ENCODE measurements at places on chromosomes 7 and 10.

DNA sequence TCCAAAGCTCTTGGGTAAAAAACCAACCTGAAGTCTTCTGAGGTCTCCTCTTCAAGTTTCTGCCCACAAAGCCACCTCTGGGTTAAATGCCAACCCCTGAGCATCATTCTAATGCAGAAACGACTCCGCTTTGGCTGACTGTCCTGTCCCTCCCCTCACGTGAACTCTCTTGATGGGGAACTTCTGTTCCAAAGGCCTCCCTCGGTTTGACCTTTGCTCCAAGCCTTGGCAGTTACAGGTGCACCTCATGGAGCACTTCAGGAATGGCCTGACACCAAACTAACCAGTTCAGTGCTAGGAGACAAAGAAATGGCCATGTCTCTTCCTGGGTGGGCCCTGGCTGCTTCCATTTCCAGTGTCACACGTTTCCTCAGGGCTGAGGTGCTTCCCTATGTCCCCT lies 20.0 kb downstream of the CAMK2G start:
- DNase-seq: no peak

- no peak for DNase-seq
Observed at GRCh38 chr10:12643279-12643678, 293.9 kb downstream of the CAMK1D start.

GRCh38 chr7:22025983-22026382 lies 80.3 kb upstream of the CDCA7L start:
- no peak for DNase-seq

GRCh38 chr7:41053820-41054219 lies 649.1 kb downstream of the INHBA start:
- no peak for DNase-seq

DNA sequence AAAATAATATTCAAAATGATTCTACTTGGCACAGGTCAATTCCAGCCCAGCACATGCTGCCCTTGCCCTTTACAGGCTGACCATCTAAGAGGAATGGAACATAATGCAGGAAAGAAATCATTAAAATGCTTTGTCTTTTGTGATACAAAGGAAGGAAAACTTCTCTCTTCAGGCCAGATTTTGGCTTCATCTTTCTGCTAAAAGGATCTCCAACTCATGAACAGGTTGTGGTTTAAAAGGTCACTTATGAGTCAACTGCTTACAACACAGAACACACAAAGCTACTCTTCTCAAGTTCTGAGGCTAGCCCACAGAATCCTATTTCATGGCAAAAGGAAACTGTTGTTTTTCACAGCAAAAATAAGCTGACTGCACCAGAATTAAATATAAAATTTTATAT lies 197.1 kb downstream of the DOCK4 start:
- DNase-seq: no peak

- no peak for DNase-seq
Observed at GRCh38 chr7:64667311-64667710, 1.4 kb downstream of the ZNF107 start.

DNA sequence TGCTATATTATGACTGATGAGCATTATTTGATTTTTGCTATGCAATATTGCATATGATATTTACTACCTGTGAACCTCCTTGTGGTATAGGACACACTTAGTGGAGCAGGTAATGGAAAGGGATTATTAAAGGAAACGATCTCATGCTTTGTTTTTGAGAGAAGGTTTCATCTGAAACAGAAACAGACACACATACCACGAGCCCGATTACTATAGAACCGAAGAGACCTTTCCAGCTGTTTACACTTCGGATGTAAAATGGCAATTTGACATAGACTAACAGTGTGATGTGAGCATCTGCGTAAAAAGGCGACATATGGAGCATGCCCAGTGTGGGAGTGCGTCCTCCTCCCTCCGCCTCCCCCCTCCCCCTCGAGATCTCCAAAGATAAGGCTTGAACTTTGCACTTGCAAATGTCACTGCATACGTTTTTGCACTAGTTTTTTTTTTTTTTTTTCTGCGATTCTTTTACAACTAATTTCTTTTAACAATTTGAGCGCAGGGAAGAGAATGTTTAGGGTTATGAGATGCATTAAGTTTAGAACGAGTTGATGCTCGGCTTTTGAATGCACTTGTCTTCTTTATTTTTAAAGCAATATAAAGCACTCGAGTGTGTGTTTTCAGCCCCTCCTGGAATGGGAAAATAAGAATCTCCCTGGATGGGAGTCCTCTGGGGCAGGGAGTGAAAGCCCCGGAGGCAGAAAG lies 251.0 kb downstream of the NSUN6 start:
- no peak for DNase-seq

GRCh38 chr10:4281190-4281825 lies 496.3 kb upstream of the KLF6 start:
- no peak for DNase-seq

DNA sequence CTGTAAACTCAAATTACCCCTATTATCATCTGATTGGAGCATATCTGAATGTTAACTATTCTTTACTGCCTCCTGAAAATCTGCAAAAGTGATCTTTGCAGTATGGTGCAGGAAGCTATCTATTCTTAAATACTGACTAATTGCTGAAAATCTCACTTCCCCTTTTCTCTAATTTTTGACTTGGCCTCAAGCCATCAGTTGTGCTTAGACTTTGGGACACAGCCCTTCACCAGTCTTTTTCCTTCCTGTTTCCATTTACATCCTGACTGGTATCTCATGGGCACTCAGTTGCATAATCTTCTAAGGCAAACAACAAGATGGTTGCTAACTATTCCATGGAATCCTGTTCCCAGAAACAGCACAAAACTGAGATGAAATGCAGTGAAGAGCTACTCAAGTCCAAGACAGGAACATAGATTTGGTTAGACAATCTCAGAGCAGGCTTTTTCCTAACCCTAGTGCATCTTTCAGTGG lies 228.5 kb downstream of the SORCS1 start:
- DNase-seq: no peak

DNA sequence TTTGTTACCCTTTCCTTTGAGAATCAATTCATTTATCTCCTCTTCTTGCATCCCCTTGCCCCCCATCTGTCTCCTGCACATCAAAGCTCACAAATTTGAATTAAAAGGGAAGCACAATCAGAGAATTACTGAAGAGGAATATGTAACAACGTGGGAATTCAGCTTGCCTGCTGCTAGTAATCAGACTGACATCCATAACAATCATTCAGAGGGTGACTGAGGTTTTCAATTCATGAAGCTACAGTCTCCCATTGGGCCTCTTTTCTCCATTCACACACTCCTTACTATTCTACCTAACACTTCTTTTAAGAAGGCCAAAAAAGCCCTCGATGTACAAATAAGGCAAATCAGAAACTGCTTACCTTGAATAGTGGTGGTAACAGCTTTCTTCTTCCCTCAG lies 24.3 kb upstream of the DNA2 start:
- DNase-seq: no peak

DNA sequence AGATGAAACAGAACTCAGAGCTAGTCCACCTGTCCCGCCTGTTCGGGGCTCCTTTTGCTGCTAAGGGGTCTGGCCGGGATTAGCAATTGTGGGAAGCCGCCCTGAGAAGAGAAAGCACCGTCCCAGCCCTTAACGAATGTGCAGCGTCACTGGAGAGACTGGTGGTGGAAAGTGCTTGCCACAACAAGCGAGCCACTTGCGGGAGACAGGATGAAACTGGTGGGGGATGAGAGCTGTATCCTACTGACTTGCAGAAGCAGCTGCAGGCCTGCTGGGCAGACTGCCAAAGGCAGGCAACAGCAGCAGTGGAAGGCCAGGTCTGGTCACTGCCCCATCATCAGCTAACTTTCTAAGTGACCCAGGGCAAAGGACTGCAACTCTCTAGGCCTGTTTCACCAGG lies 95.4 kb downstream of the FAM53B start:
- DNase-seq: no peak

GRCh38 chr10:125005312-125006187 lies 63.6 kb downstream of the ZRANB1 start:
- no peak for DNase-seq

DNA sequence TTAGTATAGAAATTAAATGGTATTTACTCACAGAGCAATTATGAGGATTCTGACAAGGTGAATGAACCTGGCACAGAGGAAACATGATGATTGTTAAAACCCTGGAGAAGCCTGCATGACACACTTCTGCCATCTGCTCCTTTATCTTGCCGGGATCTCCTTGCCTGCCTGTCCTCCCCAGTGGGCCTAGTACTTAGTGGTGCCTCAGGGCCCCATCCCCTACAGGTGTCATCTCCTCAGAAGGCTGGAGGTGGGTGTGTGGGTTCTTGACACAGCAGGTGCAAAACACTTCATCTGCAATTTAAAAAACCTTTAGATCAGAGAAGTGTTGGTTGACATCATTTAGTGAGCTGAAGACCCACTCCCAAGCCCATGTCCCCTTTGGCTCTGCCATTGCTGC lies 261.2 kb downstream of the ADRA2A start:
- no peak for DNase-seq

GRCh38 chr7:114718861-114719260 lies 203.0 kb upstream of the MDFIC start:
- DNase-seq: no peak

- DNase-seq: no peak
Observed at GRCh38 chr7:37388811-37389210, 59.9 kb downstream of the ELMO1 start.

- no peak for DNase-seq
Observed at GRCh38 chr7:24836084-24836483, 78.8 kb upstream of the GSDME start.

- no peak for DNase-seq
Observed at GRCh38 chr10:52659085-52659484, 113.5 kb downstream of the MBL2 start.

GRCh38 chr7:120043250-120043649 lies 229.7 kb upstream of the KCND2 start:
- DNase-seq: no peak

DNA sequence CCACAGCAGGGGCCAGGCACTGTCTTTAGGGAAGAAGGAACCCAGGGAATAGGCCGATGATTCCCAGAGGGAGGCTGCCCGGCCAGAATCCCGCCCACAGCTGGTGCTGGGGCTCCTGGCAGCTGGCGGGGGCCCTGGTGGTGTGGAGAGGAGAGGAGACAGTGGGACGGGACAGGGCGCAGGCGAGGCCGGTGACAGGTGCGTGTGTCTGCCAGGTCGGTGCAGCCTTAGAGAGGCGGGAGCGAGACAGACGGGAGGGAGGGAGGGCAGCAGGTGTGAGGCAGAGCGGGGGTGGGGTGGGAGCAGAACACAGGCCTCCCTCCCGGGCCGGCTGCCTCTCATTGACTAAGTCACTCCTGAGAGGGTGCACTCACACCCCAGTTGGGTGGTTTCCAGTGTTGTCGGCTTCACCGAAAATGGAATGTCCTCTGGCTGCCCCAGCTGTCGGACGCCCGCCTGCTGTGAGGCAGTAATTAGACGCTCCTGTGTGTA lies 55.2 kb downstream of the ELFN1 start:
- no peak for DNase-seq

DNA sequence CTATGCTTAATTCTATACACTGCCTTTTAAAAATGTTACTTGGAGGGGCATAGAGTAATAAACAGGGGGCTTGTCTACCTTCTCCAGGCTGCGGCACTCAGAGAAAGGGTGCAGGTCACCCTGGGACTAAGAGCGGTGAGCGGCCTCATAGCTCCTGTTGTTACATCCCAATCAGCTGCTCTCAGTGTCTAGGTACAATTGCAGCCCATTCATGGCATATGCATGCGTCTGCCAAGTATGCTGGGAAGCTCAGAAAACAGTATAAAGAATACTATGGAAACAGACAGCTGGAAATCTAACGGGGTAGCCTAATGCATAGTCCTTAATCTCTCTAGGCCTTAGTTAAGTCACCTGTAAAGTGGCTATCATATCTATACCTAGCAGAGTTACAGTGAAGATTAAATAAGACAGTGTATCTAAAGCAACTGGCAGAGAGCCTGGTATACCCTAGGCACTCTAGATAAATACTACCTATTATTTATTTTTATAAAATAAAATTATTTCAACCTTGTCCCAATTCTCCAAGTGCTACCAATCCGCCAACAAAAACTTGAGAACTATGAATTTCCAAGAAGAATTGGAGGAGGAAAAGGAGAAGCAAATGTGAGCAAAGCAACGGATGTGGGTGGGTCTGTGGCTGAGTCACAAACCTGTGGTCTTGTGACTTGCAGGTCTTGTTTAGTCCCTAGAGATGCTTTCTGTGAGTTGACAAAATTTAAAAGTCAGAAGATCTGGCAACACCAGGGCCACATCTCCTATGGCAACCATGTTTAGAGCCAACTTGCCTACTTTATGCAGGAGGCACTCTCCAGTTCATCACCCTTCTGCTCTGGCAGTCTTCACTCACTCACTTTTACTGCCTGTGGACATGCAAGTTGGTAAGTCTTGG lies 183.0 kb downstream of the RAPGEF5 start:
- no peak for DNase-seq

DNA sequence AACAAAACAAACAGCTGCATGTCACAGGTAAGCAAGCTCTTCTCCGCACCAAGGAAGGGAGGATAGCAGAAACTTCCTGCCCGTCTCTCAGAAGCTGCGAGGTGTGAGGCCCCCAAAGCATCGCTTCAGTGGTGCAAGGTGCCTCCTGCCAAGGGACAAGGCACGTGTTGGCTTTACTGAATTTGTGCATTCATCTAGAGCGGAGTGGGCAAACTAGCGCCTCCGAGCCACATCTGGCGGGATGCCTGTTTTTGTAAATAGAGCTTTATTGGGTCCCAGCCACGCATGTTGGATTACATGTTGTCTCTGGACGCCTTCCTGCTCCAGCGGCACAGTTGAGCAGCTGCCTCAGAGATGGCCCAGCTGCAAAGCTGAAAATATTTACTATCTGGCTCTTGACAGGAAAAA lies 27.7 kb downstream of the PHYH start:
- DNase-seq: no peak

DNA sequence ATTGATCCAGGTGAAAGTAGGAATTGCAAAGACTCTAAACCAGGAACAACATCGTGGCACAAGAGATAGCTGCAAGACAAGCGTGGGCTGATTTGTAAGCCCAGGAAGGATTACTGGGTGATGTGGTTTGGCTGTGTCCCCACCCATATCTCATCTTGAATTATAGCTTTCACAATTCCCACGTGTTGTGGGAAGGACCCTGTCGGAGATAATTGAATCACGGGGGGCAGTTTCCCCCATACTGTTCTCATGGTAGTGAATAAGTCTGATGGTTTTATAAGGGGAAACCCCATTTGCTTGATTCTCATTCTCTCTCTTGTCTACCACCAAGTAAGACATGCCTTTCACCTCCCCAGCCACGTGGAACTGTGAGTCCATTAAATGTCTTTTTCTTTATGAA lies 59.5 kb downstream of the ST8SIA6 start:
- no peak for DNase-seq

DNA sequence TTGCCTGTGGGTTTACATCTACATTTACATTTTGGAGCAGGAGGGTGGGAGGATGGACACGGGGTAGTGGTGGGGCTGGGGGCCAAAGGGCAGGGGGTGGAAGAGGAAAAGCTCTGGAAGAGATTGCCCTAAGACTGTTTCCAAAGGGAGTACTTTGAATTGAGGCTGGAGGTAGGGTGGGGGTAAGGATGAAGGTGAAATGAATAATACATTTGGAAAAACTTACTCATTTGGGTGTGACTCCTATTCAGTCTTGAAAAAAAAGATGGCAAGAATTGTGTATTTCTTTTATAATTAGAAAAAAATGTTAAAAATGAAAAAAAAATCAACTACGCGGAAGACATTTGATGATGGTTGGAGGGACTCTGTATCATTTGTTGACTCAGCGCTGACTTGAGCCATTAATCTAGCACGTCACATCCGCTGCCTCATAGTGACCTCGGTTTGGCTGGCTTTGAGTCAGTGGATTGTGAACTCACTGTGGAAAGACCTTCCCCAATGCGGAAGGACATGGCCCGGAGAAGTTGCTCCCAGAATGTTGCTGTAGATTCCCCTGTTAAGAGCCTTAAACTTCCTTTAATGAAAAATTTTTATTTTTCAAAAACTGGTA lies 2.8 kb downstream of the FAM180A start:
- no peak for DNase-seq

Data from stimulated activated CD8-positive, alpha-beta memory T cell treated with anti-CD3 and anti-CD28 coated beads, Interleukin-15, amount 100 ng/mL, for 1 hour (primary cell).